ENCODE measurements at places on chromosomes 5 and 9. TPM values are rescaled to one million over a fixed set of nuclear protein-coding genes. Genes with fewer than 3 reads are reported as not detected.

- no peak overlapping the region for H3K4me3 ChIP-seq
- H3K27ac ChIP-seq: peak overlapping the region; percentile 43
- no peaks in the 10 kb centered on the region for H3K27me3 ChIP-seq
- H3K4me1 ChIP-seq: peaks cover 15% of the 10 kb centered on the region
Measured at GRCh38 chr5:160357861-160358411, 12.5 kb downstream of the C1QTNF2 start.

- H3K27ac ChIP-seq: no peak overlapping the region
Measured at GRCh38 chr5:100824635-100825034, 78.4 kb downstream of the ST8SIA4 start.

Gene CMYA5
- 5.8 TPM for total RNA-seq

Gene ADRB2
- 53.9 TPM for total RNA-seq

GRCh38 chr9:129318121-129319075, 140.3 kb upstream of the IER5L start:
- H3K36me3 ChIP-seq: no peaks in the 10 kb centered on the region
- no peak overlapping the region for H3K4me3 ChIP-seq
- peak overlapping the region; percentile 87 for H3K27ac ChIP-seq
- peaks cover 35% of the 10 kb centered on the region for H3K4me1 ChIP-seq
- DNase-seq: no peak

Gene MYMK
- not detected for total RNA-seq

DNA sequence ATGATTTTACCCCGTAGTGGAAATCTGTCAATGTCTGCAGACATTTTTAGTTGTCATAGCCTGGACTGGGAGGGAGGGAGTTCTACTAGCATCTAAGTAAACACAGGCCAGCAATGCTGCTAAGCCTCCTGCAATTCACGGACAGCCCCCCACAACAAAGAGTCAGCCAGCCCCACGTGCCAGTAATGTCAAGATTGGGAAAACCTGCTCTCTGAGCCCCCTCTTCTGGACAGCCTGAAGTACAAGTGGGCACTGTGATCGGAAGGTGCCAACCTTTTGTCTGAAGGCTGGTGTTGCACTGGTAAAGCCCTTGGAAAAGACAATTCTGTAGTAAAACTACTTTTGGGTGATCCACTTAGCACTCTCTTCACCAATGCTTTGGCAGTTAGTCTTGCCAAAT, 154.5 kb downstream of the TARS1 start:
- H3K4me3 ChIP-seq: no peak overlapping the region
- H3K36me3 ChIP-seq: no peaks in the 10 kb centered on the region
- H3K27me3 ChIP-seq: no peaks in the 10 kb centered on the region
- no peaks in the 10 kb centered on the region for H3K4me1 ChIP-seq

- no peaks in the 10 kb centered on the region for H3K36me3 ChIP-seq
- H3K27me3 ChIP-seq: no peaks in the 10 kb centered on the region
- H3K27ac ChIP-seq: no peak overlapping the region
- H3K4me3 ChIP-seq: no peak overlapping the region
- no peak for DNase-seq
- H3K4me1 ChIP-seq: no peaks in the 10 kb centered on the region
Measured at GRCh38 chr9:70746760-70747159, 332.3 kb upstream of the KLF9 start.

DNA sequence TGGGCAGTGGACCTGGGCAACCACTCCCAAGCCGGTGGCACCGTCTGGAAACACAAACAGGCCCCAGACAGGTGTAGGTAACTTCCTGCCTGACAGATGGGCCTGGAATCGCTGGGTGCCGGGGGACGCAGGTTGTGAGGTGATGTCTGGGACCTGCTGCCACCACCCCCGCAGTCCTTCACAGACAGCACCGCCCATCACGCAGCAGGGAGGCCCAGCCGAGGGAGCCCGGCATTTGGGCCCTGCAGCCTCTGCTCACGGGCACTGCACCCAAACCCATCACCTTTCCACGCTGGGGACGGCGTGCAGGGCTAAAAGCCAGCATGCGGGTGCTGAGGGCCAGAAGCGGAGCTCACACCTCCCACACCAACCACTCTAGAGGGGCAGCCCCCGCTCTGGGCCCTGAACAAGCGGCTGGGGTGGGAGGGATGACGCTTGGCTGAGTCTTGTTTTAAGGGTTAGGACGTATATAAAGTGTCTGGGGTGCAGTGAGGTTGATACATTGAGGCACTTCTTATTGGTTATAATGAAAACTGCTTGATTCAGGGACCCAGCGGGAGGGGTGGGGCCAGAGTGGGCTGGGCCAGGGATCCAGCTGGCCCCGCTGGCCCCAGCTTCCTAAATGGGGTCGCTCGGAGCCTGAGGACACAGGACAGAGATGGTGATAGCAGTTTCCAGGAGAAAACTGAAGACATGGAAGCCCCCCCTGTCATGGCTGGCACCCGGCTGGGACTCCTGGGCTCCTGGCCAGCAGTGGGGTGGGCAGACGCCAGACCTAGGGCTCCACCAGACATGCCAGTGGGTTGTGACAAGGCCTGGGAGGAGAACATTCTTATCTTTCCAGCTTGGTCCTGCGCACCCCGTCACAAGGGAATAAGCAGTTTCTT, 11.3 kb downstream of the MYMK start:
- H3K36me3 ChIP-seq: no peaks in the 10 kb centered on the region
- H3K4me3 ChIP-seq: no peak overlapping the region
- H3K4me1 ChIP-seq: peaks cover 22% of the 10 kb centered on the region
- peak overlapping the region; percentile 37 for H3K27ac ChIP-seq
- no peaks in the 10 kb centered on the region for H3K27me3 ChIP-seq
- DNase-seq: peak; percentile 75

Gene ADRA1B
- total RNA-seq: 4.0 TPM

DNA sequence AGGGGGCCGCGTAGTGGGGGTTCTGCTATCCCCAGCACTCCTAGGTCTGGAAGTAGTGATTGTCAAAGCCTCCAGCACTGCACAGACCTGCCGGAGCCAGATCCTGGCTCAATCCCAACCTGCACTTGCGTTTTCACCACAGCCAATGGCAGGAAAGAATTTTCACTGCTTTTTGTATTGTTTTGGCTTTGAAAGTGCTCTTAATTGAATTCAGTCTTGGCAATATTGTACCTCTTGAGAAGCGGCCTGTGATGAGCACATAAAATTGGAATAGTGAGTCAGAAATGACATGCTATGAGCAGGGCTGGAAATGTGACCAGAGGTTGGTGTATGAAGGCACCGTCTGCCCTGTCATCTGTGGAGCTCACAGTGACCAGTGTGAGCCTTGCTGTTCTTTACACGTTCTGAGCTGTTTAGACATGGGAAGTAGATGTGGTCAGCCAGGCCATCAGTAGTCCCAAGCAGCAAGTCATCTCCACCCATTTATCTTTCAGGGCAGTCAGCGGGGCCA, 41.5 kb downstream of the SECISBP2 start:
- peak overlapping the region; percentile 70 for H3K27ac ChIP-seq
- peaks cover 17% of the 10 kb centered on the region for H3K4me1 ChIP-seq
- no peaks in the 10 kb centered on the region for H3K27me3 ChIP-seq
- H3K4me3 ChIP-seq: no peak overlapping the region

GRCh38 chr9:134355158-134355557, 28.9 kb downstream of the RXRA start:
- H3K4me1 ChIP-seq: peaks cover 58% of the 10 kb centered on the region
- no peaks in the 10 kb centered on the region for H3K36me3 ChIP-seq
- no peaks in the 10 kb centered on the region for H3K27me3 ChIP-seq
- DNase-seq: no peak
- peak overlapping the region; percentile 78 for H3K27ac ChIP-seq

Gene MVB12B
- 52.6 TPM for total RNA-seq

DNA sequence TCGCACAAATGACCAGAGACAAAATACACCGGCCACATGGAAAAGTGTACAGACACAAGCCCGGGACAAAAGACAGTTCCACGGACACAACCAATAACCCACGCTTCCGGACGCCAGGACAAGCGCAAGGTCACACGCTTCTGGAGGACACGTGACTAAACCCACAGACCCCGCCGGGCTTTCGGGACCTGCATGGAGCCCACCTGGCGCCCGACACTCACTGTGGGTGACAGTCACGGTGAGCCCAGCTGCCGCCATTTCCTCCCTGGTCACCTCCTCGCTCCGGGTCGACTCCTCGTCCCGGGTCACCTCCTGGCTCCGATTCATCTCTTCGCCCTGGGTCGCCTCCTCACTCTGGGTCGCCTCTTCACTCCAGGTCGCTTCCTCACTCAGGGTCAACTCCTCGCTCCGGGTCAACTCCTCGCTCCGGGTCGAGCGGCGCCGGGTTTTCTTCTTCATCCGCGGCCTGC, 470 bp downstream of the BAG1 start:
- peak; percentile 67 for DNase-seq
- no peaks in the 10 kb centered on the region for H3K27me3 ChIP-seq
- peak overlapping the region; percentile 83 for H3K4me3 ChIP-seq
- peaks cover 45% of the 10 kb centered on the region for H3K36me3 ChIP-seq
- peaks cover 30% of the 10 kb centered on the region for H3K4me1 ChIP-seq

Gene CDX1
- total RNA-seq: 0.30 TPM

DNA sequence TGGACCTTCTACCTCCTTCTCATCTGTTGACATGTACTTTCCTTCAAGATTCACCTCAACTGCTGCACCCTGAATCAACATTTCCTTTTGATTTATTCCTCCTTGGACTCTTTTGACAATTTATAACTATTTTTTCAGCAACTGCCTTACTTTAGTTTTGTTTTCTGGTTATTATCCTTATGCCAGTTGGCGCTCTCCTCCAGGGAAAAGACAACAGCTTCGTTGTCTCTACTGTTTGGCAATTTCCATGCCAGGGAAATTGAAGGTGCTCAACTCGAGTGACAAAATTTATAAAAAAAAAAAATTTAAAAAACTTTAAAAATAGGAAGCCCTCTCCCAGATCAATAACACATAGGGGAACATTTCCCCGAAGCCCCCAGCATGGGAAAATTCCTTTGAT, 549.2 kb upstream of the DMAC1 start:
- no peaks in the 10 kb centered on the region for H3K36me3 ChIP-seq
- H3K4me3 ChIP-seq: no peak overlapping the region

Measured in upper lobe of left lung (tissue), 6 donors.